NCI-H2107 (cell line): ENCODE measurements at places on chromosomes 16 and 17.

DNA sequence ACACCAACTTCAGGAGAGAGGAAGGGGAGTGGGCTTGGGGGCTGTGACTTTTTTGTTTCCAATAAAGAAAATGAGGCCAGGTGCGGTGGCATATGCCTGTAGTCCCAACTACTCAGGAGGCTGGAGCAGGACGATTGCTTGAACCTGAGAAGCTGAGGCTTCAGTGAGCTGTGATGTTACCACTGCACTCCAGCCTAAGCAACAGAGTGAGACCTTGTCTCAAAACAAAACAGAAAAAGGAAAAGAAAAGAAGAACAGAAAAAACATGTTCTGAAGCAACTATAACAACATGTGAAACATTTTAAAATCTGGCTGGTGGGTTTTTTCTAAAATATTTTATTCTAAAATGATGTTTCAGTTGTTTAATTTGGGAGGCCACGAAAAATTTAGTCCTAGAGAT is 554.0 kb upstream of the ZFHX3 start:
- DNase-seq = no peak

- DNase-seq = no peak
Observed at GRCh38 chr17:1718362-1719165, 5.9 kb upstream of the WDR81 start.

DNA sequence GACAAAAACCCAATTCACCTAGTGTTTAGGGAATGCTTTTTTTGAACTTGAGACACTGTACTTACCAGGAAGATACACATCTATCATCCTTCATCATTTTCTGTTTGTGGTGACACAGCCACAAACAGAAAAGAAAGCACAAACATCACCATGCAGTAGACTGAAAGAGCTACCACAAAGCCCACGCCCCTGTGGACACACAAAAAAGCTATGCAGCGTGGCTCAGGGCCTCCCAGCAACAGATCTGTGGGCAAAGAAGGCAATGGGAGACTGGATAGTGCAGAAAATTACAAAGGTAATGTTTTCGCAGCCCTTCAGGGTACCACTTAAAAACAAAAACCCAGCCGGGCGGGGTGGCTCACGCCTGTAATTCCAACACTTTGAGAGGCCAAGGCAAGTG is 9.6 kb downstream of the COTL1 start:
- no peak for DNase-seq

DNA sequence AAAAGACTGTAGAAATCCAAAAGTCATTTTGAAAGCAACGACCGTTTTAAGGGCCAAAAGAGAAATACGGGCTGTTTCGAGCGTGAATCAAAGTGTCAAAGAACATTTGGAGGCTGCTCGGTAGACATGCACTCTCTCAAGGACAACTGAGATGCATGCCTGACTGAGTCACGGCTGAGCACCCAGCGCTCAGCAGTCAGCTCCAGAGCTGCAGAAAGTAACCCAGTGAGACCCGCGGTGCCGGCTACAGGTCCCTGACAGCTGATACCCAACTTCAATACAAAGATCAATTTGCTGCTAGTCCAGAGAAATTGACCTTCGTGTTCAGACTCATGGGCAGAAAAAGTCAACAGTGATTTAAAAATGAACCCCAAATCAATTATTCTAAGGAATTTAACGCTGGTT is 214.9 kb downstream of the STX8 start:
- no peak for DNase-seq

DNA sequence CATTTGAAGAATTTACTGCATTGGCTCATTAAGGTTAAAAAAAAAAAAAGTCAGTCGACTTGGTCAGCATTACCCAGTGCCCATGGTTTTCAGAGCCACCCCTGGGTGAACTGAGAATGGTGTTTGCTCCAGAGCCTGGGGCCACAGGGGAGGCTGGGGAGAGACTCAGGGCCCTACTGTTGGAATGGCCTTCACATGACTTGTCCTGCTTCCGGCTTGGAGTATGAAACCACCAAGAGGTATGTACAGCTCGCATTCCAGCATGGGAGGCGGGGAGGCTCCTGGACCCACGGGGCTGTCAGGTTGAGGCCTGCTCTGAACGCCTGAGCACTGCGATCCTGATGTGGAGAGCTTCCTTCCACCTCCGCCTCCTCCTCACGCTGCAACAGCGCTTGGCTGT is 36.8 kb downstream of the MSI2 start:
- DNase-seq = no peak

DNA sequence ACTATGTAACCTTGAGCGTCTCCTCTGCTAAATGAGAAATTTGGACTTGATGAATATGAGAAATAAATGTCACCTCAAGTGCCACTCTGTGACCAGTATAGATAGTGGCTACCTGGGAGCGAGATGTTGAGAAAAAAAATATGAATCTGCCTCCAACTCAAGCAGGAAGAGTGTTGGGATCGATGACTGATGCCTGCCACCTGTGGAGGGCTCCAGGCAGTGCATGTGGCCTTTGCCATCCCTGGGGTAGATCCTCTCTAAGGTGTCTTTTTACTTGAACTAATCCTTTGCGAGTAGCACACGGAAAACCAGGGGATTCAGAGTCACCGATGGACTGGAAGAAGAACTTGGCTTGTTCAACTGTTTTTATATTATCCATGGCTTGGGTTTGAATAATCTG is 9.4 kb downstream of the CCDC182 start:
- DNase-seq = peak; percentile 19

DNA sequence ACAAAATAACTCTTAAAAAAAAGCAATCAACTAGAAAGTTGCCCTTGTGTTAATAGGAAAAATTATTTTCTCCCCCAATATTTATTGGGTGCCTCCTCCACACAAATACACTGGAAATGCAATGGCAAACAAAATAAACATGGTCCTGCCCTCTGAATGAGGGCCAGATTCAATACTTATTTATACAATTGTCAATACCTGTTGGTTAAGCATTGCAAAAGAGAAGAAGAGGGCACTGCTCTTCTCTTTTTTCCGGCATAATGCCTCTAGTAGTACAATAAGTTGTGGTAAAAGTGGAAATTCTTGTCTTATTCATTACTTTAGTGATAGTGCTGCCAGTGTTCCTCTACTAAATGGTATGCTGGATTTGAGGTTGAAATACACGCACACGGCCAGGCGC is 22.5 kb upstream of the ALDH3A2 start:
- no peak for DNase-seq

DNA sequence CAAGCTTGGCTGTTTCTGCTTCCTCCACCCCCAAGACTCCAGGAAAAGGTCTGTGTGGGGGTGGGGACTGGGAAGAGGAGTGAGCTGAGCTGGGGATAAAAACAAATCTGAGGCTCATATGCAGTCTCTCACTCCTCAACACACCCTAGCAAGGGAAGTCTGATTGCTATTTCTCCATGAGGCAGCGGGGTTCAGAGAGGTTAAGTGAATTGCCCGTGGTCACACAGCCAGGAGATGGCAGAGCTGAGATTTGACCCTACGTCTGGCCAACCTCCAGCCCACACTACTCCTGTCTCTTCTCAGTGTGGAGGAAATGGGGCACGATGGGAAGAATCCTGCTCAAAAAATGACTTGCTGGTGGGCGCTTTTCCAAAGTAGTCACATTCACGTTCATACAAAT is 4.8 kb upstream of the ABCC3 start:
- DNase-seq = no peak

GRCh38 chr16:12062343-12063003 is 85.9 kb downstream of the SNX29 start:
- no peak for DNase-seq

GRCh38 chr17:51088287-51088686 is 32.4 kb downstream of the SPAG9 start:
- DNase-seq = no peak

DNA sequence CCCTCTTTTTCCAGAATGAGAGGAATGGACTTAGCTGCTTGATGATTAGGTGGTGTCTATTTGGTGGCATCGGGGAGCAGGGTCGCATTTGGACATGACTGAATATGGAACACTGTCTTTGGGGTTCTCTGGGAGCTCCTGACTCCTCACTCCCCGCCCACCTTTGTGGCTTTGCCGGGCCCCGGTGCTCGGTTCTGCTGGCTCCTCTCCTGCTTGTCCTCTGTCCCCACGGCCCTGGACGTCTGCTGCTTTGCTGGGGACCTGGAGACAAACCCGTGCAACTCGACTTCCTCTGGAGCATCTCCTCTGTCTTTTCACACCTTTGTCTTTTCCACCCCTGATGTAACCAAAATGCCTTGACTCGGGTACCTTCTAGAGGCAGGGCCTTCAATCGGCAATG is 135.7 kb downstream of the IRX3 start:
- DNase-seq = no peak

GRCh38 chr16:57628008-57628781 is at the start of gene ADGRG1:
TSS of gene ADGRG1 (plus strand) at chr16:57628630. CDS start at chr16:57650288, 21,658 bp downstream.
- DNase-seq = no peak

DNA sequence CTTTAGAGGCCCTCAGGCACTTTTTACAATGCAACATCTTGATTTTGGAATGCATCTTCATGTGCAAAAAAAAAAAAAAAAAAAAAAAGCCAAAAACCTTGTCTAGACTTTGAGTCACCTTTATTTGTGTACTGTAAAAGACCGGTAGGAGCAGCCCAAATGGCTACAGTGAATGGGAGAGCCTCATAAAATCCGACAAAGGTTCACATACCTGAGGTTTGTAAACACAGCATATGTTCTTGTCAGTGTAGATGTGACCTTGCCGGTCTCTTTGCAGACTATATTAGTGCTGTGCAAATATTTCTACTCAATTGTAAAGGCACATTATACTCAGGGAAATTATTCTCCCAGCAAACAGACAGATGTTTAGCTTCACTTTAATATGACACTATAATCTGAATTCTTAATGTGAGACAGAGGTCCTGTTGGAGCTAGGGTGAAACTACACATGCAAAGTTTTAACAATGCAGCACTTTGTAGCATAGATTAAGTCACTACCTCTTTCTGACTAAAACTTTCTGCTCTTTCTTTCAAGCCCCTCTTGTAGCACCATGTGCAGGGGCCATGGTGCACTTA is 211.3 kb downstream of the CA10 start:
- DNase-seq = no peak

GRCh38 chr17:57257895-57258851 is 1.9 kb downstream of the MSI2 start:
- DNase-seq = no peak

DNA sequence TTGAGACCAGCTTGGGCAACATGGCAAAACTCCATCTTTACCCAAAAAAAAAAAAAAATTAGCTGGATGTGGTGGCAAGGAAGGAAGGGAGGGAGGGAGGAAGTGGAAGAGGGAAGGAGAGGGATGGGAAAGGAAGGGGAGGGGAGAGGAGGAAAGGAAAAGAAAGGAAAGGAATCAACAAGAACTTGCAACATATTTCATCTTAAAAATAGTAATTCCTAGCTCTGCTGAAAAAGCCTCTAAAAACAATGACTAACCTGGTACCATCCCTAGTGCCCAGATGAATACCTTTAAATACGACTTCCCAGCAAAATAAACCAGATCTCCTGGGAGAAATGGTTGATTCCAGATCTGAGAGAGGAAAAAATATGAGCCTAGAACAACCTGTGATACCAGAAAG is 27.1 kb upstream of the MNT start:
- DNase-seq = no peak
